ENCODE measurements at places on chromosomes 4 and X. TPM values are rescaled to one million over a fixed set of nuclear protein-coding genes. Genes with fewer than 3 reads are reported as not detected.

GRCh38 chr4:35673137-35673536 is 571.2 kb downstream of the ARAP2 start:
- no peak for DNase-seq
- H3K27me3 ChIP-seq, result no peaks in the 10 kb centered on the region
- no peaks in the 10 kb centered on the region for H3K4me1 ChIP-seq
- no peak overlapping the region for H3K27ac ChIP-seq
- no peak overlapping the region for H3K4me3 ChIP-seq

The GAB3 gene
- total RNA-seq, result 5.3 TPM

DNA sequence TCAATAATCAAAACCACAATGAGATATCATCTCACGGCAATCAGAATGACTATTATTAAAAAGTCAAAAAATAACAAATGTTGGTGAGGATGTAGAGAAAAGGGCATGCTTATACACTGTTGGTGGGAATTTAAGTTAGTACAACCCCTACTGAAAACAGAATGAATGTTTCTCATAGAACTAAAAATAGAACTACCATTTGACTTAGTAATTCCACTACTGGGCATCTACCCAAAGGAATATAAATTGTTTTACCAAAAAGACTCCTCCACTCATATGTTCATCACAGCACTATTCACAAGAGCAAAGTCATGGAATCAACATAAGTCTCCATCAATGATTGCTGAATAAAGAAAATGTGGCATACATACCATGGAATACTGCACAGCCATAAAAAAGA is 278.1 kb upstream of the ARSJ start:
- H3K27ac ChIP-seq, result no peak overlapping the region
- H3K4me1 ChIP-seq, result no peaks in the 10 kb centered on the region
- no peaks in the 10 kb centered on the region for H3K27me3 ChIP-seq

The CACNA1F gene
- total RNA-seq, result 0.48 TPM

DNA sequence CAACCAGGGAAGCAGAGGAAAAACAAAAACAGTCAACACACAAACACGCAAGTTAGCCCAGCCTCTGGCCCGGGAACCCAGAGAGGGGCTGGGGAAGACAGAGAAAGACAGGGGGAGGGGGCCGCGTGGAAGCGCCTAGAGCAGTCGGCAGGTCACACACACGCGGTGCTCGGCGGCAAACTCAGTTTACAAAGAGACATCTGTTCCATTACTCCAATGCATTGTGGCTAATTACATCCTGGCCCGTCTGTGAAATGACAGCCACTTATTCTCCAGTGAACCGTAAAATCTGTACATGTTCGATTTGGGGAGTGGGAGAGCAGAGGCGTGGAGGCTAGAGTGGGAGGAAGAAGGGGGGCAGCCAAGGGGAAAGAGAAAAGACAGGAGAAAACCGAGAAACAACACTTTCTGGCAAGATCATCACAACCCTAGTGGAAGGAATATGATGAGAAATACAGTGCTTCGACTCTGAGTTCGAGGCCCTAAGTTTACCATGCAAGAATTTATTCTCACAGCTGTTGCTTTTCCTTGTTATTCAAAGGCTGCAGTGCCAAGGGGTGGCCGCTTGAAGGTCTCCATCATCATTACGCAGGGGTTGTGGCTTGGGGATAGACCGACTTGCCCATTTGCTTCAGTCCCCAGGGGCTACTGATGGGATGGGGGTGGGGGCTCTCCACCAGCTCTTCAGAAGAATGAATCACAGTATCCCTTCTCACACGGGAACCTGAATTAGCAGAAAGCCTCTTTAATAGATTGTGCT is 167.7 kb downstream of the MGST2 start:
- no peak overlapping the region for H3K27ac ChIP-seq
- no peaks in the 10 kb centered on the region for H3K36me3 ChIP-seq
- no peak for DNase-seq
- H3K4me1 ChIP-seq, result no peaks in the 10 kb centered on the region
- no peaks in the 10 kb centered on the region for H3K27me3 ChIP-seq
